ENCODE measurements at places on chromosomes 6 and 20. TPM values are rescaled to one million over a fixed set of nuclear protein-coding genes. Genes with fewer than 3 reads are reported as not detected.

OTOR gene
- total RNA-seq = not detected

LPIN3 gene
- 32.6 TPM for total RNA-seq

MCCD1 gene
- not detected for total RNA-seq

PCSK2 gene
- not detected for total RNA-seq

NQO2 gene
- 37.2 TPM for total RNA-seq

TCF21 gene
- total RNA-seq = not detected

DNA sequence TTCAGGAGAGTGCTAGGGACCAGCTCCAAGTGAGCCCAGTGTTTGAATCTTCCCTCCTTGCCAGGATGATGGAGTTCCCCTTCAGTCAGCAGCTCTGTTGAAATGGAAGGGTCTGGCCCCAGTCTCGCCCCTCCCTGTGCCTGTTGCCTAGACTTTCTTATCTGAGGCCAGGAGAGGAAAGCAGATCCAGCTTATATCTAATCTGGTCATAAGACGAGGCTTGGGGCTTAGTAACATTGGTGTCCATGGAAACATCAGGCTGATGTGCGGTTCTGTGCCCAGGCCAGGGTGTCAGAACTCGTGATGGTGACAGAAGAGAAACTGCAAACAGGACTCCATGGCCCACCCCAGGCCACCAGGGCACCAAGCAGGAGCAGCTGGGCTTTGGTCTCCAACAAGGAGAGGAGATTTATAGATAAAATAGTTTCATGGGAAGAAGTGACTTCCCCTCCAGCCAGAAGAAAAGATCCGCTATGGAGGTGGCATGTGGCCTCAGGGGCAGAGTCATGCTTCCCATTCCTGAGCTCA lies 9.8 kb downstream of the MAS1L start:
- H3K4me1 ChIP-seq = no peaks in the 10 kb centered on the region
- H3K4me3 ChIP-seq = no peak overlapping the region
- H3K27ac ChIP-seq = no peak overlapping the region
- no peak for DNase-seq

GRCh38 chr20:46139266-46139889 lies 21.3 kb downstream of the CD40 start:
- no peak overlapping the region for H3K4me3 ChIP-seq
- H3K36me3 ChIP-seq = no peaks in the 10 kb centered on the region
- no peaks in the 10 kb centered on the region for H3K4me1 ChIP-seq
- H3K27ac ChIP-seq = no peak overlapping the region
- no peak for DNase-seq

- no peak overlapping the region for H3K27ac ChIP-seq
- H3K27me3 ChIP-seq = no peaks in the 10 kb centered on the region
- DNase-seq = no peak
- peaks cover 8% of the 10 kb centered on the region for H3K4me1 ChIP-seq
- no peak overlapping the region for H3K4me3 ChIP-seq
- no peaks in the 10 kb centered on the region for H3K36me3 ChIP-seq
Measured at GRCh38 chr20:23341073-23341472, 9.5 kb upstream of the NXT1 start.

DNA sequence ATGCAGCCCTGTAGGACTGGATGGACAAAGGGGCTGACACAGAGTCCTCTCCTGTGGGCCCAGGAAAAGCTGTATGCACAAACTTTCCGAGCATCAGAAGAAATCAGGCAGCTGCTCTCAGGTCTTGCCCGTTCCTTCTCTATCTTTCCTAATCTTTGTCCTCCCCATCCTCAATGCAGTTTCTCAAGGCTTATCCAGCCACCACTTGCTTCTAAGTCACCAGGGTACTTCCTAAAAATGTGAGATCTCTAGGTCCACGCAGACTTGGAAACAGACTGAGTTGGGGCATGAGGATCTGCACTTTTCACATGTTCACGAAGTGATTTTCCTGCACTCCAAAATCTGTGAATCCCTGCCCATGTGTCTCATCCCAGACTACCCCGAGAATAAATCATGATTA lies 394.5 kb upstream of the SLC35B3 start:
- no peaks in the 10 kb centered on the region for H3K27me3 ChIP-seq
- H3K4me3 ChIP-seq = no peak overlapping the region
- no peak for DNase-seq
- no peak overlapping the region for H3K27ac ChIP-seq
- H3K36me3 ChIP-seq = no peaks in the 10 kb centered on the region

DNA sequence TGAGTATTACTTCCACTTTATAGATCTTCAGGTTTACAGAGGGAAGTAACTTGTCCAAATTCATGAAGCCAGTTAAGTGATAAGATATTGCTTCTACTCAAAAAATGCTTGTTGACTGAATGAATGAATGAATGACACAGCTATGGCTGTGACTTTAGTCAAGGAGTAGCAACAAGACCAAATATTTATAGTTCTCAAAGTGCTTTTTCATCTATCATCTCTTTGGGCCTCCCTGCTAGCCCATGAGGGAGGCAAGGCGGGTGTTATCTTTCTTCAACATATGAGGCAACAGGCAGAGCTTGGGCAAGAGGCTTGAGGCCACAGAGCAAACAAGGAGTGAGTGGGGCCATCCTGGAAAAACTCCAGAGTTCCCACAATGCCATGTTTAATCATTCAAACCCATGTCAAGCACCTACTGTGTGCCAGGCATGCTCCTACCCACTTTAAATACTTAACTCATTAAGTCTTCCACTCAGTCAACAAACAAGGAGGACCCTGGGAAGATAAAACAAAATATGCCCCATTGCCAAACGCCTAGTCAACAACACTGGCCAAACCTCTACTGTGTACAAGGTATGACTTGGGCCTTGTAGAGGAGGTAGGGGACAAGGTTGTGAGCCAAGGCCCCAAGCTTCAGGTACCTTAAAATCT lies 15.9 kb downstream of the BCL2L1 start:
- H3K27me3 ChIP-seq = no peaks in the 10 kb centered on the region
- peaks cover 25% of the 10 kb centered on the region for H3K36me3 ChIP-seq
- H3K4me1 ChIP-seq = peaks cover 92% of the 10 kb centered on the region
- H3K27ac ChIP-seq = peak overlapping the region; percentile 98
- peak; percentile 90 for DNase-seq

DNA sequence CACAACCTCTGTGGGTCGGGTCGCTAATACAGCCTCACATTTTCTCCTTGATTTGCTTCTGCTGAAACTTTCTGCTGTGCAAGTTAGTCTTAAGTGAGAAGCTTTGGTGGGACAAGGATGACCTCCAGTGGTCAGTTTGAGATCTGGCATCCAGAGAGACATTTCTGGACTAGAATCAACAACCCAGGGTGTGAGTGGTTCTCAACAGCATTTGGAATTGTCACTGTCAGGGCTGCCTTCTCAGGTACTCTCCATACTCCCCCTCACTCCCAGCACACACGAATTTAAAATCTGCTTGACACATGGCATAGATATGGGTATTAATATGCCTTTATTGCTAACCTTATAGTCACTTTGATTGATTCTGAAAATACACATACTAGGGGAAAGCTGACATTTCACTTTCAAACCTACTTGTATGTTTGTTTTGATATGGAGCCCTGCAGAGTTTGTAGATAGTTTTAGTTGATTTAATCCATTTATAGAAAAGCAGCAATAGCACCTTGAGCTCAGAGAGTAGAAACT lies 13.2 kb downstream of the OTOR start:
- peaks cover 10% of the 10 kb centered on the region for H3K4me1 ChIP-seq
- no peaks in the 10 kb centered on the region for H3K36me3 ChIP-seq
- no peak overlapping the region for H3K4me3 ChIP-seq
- no peaks in the 10 kb centered on the region for H3K27me3 ChIP-seq
- no peak overlapping the region for H3K27ac ChIP-seq

DNA sequence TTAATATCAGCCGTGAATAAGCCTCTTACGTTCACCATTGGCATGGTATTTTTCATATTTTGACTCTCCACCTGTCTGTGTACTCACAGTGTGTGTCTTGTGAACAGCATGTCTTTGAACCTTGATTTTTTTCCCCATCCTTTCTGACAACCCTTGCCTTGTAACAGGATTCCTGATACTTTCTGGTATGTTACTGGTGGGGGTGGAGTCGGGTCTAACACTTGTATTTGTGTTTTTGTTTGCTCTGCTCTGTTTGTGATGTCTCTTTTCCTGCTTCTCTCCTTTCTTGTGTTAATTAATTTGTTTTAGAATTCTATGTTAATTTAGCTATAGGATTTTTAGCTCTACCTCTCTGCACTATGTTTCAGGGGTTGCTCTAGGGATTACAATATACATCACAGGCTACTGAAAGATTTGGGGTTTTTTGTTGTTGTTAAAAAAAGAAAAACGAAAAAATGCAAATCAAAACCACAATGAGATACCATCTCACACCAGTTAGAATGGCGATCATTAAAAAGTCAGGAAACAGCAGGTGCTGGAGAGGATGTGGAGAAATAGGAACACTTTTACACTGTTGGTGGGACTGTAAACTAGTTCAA lies 245.1 kb downstream of the CDH4 start:
- H3K36me3 ChIP-seq = no peaks in the 10 kb centered on the region
- DNase-seq = no peak
- H3K4me1 ChIP-seq = peaks cover 17% of the 10 kb centered on the region
- H3K27ac ChIP-seq = no peak overlapping the region
- H3K27me3 ChIP-seq = no peaks in the 10 kb centered on the region
